ENCODE measurements at places on chromosomes 4 and X.

DNA sequence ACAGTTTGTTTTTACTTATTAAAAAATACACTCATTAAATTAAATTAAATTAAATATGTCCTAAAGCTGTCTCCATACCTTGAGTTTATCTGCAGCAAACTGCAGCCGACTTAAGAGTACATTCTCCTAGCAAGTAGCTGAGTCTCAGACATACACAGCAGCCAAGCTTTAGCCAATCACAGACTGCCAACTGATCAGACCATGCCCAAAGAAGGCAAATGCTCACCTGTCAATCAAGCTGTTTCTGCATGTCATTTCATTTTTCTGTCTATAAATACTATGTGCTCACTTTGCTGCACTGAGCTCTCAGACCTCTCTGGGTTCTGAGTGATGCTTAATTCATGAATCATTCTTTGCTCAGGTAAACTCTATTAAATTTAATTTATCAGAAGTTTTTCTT is 280.9 kb upstream of the EPHA5 start:
- no peak for DNase-seq

DNA sequence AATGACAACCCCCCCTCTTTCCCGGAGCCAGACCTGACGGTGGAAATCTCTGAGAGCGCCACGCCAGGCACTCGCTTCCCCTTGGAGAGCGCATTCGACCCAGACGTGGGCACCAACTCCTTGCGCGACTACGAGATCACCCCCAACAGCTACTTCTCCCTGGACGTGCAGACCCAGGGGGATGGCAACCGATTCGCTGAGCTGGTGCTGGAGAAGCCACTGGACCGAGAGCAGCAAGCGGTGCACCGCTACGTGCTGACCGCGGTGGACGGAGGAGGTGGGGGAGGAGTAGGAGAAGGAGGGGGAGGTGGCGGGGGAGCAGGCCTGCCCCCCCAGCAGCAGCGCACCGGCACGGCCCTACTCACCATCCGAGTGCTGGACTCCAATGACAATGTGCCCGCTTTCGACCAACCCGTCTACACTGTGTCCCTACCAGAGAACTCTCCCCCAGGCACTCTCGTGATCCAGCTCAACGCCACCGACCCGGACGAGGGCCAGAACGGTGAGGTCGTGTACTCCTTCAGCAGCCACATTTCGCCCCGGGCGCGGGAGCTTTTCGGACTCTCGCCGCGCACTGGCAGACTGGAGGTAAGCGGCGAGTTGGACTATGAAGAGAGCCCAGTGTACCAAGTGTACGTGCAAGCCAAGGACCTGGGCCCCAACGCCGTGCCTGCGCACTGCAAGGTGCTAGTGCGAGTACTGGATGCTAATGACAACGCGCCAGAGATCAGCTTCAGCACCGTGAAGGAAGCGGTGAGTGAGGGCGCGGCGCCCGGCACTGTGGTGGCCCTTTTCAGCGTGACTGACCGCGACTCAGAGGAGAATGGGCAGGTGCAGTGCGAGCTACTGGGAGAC is 1.6 kb downstream of the PCDH10 start:
- DNase-seq, result no peak

GRCh38 chrX:119809185-119809666 is 17.8 kb upstream of the RPL39 start:
- no peak for DNase-seq

GRCh38 chr4:158161551-158162354 is 11.1 kb downstream of the GASK1B start:
- no peak for DNase-seq

- DNase-seq, result no peak
Observed at GRCh38 chrX:136850441-136851175, 29.9 kb downstream of the RBMX start.

- DNase-seq, result no peak
Observed at GRCh38 chr4:174457468-174457867, 64.8 kb downstream of the HPGD start.

DNA sequence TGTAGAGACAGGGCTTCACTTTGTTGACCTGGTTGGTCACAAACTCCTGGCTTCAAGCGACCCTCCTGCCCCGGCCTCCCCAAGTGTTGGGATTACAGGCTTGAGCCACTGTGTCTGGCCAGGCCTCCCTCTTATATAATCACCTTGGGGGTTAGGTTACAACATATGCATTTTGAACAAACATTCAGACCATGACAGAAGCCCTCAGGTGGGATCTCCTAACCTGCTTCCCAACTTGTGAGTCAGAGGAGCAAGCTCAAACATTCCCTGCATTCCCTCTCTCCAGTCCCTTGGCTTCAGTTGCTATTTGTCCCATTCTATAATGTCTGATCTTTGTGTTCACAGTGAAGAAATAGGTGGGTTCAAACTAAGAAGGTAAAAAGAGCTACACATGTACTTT is 76.5 kb upstream of the NRK start:
- DNase-seq, result no peak

DNA sequence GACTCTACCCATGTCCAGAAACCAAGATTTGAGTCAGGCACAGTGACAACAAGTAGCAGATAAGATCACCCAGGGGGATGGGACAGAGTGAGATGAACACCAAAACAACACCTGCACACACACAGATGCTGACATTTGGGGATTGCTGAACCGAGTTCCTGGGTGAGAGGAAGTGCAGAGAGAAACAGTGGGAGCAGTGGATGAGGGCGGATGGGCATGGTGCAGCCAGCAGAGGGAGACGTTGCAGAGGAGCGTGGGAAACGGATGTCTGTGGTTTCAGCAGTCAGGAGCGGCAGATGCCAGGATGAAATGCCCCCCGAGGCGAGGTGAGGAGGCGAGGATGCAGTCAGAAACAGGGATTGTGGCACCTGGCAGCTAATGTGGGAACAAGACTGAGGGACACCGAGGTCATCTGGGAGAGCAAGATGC is 78.6 kb upstream of the STS start:
- no peak for DNase-seq
